Left hindlimb (tissue), 1 donor: ENCODE measurements at places on chromosomes 11 and 22.

- no peak for DNase-seq
Observed at GRCh38 chr11:19838994-19839768, 126.5 kb downstream of the NAV2 start.

DNA sequence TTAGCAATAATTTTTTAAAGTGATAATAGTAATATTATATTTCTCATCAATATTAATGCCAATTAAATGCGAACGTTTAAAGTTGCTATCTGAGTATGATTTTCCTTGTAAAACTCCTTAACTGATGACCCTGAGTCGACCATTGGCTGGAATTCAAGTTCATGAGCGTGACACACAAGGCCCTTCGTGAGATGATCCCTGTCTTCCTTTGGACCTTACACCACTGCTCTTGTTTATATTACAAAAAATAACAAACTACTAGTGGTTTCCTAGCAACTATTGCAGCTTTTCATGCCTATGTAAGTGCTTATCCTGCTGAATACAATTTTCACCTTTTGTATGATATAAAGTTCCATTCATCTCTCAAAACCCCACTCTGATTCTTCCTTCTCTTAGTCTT is 752.9 kb downstream of the CNTN5 start:
- no peak for DNase-seq

GRCh38 chr11:67033661-67034166 is 10.8 kb downstream of the SYT12 start:
- DNase-seq: no peak

DNA sequence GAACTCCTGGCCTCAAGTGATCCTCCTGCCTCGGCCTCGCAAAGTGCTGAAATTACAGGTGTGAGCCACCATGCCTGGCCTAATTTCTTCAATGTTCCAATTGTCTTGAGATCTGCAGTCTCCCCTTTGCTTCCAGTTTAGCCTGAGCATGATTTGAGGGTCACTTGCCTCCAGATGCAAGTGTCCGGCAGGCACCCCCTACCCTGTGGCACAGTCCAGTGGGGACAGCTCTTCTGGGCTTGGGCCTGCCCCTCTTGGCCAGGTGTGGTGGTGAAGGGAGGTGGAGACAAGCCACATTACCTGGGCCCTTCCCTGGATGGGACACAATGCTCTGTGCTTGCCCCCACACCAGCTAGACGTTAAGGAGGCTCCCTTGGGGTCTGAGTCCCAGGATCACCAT is 21.3 kb upstream of the CACNG2 start:
- DNase-seq: no peak

- peak; percentile 18 for DNase-seq
Observed at GRCh38 chr11:1111545-1112212, 37.0 kb downstream of the MUC2 start.

DNA sequence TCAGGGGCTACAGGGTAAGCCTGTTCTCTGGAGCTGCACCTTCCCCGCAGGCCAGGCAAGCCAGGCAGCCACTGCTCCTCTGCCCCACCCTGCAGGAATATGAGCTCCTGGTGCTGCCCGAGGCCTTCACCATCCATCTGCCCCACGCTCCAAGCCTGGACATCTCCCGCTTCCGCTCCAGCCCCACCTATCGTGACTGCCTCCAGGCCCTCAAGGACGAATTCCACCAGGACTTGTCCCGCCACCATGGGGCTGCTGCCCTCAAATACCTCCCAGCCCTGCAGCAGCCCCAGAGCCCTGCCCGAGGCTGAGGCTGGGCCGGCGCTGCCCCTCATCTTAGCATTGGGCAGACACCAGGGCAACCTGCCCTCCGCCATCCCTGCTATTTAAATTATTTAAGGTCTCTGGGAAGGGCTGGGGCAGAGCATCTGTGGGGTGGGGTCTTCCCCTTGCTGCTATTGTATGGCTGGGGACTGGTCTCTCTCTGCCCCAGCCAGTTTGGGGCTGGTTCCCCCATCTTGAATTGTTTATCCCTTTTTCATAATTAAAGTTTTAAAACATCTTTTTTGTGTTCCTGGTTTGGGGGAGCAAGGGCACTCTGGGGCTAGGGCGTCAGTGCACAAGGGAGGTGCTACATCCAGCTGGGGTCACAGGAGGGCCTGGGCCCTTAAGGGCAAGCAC is 6.2 kb downstream of the LARGE2 start:
- peak; percentile 23 for DNase-seq

GRCh38 chr22:42905702-42906183 is 48.7 kb upstream of the ARFGAP3 start:
- DNase-seq: no peak

DNA sequence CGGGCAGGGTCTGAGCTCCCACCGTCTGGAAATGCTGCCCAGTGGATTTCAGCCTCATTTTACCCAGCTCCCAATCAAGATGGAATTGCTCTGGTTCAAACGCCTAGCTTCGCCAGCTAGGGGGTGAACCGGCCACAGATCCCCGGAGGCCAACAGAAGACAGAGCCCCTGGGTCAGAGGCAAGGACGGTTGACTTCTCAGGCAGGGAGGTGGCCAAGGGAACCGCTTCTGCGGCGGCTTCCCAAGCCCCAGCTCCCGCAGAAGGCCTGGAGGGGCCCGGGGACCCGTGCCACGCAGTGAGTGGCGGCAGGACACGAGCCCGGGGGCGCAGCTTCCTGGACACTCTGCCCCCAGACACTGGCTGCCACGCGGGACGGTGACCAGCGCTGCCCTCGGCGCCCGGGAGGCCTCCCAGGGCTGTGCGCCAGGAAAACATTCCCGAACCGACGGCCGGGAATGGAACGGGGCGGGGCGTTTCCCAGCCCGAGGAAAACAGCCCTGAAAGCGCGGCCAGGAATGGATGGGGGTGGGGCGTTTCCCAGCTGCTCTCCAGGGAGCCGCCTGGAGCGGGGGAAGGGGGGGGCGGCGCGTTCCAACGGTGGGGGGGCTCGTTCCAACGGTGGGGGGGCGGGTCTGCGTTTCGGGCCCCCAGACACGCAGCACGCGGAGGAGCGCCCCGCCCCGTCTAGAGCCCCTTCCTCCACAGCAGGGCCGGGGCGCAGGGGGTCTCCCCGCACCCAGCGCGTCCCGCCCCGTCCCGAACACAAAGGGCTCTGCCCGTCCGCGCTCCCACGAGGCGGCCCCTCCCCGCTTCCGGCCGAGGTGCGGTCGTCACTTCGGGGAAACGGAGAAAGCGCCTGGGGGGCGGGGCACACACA is 13.5 kb upstream of the B4GALNT4 start:
- peak; percentile 97 for DNase-seq

DNA sequence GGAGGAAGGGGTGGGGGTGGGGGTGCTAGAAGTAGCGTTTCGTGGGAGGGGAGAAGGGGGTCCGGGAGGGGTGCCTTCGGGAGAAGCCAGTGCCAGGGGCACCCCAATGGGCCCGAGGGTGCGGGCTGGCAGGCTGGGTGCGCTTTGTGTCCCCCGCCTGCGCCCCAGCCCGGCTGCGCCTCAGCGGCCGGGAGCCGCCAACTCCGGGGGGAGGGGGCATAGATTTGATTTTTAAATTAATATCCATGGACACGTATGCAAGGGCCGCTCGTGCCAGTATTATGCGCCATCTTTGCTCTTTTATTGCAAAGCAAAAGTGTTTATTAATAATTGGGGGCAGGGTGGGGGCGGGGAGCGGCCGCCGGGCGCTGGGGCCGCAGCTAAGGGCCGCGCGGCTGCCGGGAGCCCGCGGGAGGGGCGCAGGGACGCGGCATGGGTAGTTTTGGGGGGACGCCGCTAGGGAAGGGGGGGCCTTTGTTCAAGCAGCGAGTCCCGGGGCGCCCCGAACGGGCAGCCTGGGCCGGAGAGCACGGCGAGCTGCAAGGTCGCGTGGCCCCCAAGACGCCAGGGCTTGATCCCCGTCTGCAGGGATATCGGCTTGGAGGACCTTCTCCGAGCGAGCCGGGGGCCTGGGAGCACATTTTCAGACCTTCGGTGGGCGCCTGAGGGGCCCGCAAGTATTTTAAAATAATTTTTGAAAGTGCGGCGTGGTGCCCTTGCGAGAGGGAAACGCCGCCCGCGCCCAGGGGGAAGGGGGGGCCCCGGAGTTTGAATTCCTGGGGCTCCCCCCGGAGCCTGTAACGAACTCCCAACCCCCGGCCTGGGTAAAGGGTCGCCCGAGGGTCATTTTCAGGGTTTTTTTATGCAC is 959 bp downstream of the CCND1 start:
- DNase-seq: no peak

DNA sequence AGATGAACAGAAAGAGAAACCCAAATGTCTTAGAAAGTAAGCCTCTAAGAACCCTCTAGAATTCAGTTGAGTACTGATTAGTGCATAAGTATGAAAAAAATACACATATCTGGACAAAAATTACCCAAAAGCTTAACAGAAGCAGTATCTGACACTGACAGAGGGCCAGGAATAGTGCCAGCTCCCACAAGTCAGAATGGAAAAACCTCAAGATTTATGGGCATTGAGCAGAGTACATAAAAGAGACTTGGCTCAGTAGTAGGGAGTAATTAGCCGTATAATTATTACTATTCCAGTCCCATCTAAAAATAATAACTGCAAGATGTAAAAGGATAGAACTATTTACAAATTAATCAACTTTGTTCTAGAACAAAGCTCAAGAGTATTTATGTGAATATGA is 834.5 kb downstream of the FAM181B start:
- DNase-seq: no peak

- DNase-seq: peak; percentile 50
Observed at GRCh38 chr11:47393163-47394049, 15.0 kb upstream of the SLC39A13 start.

DNA sequence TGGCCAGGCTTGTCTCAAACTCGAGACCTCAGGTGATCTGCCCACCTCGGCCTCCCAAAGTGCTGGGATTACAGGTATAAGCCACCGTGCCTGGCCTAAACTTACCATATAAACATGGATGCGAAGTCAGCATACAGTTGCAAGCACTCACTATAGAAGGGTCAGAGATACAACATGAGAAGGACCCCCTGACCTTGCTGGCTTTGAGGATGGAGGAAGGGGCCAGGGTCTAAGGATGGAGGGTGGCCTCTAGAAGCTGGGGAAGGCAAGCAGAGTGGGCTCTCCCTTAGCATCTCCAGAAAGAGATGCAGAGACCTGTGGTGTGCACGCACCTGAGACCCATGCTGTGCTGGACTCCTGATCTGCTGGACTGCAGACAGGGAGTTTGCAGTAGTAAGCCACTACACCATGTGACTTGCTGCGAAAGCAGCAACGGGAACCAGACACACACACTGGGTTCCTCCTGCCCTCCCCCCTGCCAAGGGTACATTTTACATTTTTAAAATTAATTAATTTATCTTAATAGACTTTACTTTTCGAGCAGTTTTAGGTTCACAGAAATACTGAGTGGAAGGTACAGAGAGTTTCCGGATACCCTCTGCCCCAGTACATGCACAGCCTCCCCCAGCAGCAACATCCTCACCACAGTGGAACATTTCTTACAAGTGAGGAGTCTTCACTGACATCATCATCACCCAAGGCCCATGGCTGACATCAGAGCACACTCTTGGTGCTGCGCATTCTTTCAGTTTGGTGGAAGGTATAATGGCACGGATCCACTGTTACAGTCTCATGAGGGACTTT is 170.1 kb upstream of the B3GAT1 start:
- no peak for DNase-seq

- no peak for DNase-seq
Observed at GRCh38 chr11:62830904-62831519, 839 bp downstream of the STX5 start.

DNA sequence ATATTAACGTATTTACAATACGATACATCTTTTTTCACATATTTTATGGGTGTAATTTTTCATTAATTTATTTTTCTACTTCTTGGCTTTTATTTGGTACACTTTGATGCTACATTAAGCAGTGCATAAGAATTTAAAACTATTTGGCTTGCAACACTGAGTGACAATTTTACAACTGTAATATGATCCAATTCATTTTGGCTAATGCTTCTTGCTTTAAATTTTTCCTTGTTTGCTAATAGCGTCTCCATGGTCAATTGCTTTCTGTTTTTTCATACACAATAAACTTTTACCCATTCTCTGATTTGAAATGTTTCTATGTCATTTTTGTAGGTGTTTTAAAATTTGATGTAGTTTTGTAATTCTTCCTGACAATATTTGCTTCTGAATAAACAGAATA is 773.2 kb downstream of the FAM181B start:
- no peak for DNase-seq

DNA sequence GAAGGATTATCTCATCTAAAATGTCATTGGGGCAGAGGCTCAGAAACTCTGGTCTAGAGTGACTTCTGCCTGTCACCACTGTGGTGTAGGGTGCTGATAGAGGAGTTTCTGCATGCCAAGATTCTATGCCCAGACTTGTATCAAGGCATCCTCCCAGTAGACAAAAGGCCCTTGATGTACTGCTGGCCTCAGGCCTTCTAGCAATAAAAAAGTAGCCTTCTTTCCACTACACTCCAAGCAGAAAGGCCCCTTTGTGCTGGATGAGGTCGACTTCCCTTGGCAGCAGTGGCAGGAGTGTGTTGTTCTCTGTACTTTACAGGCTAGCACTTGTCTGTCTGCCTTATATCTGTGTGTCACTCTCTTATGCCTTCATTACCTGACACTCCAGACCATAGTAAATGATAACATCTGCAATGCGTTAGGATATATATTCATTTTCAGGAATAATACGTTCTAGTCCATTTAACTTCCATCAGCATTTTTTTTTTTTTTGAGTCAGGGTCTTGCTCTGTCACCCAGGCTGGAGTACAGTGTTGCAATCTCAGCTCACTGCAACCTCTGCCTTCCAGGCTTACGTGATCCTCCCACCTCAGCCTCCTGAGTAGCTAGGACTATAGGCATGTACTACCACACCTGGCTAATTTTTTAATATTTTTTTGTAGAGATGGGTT is 49.5 kb upstream of the RRM1 start:
- peak; percentile 37 for DNase-seq

DNA sequence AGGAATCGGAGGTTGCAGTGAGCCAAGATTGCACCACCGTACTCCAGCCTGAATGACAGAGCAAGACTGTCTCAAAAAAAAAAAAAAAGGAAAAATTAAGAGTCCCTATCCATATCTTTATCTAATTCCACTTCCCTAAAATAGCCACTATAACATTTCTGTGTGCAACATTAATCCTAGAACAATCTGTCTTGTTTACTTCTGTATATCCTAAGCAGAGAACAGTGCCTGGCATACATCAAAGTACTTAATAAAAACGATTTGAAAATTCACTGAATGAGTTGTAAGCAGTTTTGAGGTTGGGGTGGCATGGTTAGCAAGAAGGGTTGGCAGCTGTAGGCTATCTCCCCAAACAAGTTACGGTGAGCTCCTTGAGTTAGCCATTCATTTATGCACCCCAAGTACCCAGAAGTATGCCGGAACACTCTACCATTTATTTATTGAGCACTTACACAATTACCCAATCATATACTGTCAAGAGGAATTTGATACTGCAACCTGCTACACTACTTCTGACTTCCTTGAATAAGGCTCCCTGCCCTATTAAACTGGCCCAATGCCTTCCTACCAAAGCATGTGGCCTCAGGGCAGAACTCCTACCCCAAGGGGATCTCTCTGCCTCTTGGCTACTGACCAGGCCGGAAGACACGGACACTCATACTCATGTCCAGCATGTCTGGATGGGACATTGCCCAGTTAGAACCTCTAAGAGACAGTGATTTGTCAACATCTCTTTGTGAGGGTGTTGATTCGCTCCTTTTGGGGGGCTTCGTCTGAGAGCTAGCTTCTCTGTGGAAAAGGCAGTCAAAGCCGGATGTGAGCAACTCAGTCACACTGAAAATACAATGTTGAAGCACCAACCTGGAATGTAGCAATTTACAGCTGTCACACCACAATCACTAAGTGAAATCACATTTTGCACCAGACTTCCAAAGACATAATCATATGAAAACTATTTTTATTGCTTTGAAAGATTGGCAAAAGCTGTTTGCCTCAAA is 16.3 kb upstream of the TMEM41B start:
- DNase-seq: no peak
